Inflammatory macrophage treated with lipopolysaccharide for 1 hour (primary cell): ENCODE measurements at places on chromosomes 3 and 15.

DNA sequence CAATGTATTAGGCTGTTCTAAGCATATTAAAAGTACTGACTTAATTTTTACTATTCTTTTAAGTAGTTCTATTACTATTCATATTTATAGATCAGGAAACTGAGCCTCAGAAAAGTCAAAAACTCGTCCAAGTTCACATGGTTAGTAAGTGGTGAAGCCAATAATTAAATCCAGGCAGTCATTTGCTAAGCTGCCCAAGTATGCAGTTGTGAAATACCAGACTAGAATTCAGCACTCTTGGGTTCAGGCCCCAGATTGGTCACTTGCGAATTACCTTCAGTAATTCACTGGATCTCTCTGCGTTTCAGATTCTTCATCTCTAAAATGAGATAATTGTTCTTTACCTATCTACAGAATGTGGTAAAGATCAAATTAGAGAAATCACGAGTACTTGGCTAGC, 161.9 kb upstream of the CADPS start:
- DNase-seq: no peak

DNA sequence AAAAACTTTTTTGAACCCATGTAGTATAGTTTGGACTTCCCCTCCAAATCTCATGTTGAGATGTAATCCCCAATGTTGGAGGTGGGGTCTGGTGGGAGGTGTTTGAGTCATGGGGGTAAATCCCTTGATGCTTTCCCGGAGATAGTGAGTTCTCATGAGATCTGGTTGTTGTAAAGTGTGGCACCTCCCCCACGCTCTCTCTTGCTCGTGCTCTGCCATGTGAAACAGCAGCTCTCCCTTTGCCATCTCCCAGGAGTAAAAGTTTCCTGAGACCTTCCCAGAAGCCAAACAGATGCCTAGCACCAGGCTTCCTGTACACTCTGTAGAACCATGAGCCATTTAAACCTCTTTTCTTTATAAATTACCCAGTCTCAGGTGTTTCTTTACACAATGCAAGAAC, 16.0 kb upstream of the RNU6-1 start:
- DNase-seq: peak; percentile 47

- DNase-seq: no peak
Measured at GRCh38 chr3:58018892-58019742, 10.9 kb downstream of the FLNB start.

DNA sequence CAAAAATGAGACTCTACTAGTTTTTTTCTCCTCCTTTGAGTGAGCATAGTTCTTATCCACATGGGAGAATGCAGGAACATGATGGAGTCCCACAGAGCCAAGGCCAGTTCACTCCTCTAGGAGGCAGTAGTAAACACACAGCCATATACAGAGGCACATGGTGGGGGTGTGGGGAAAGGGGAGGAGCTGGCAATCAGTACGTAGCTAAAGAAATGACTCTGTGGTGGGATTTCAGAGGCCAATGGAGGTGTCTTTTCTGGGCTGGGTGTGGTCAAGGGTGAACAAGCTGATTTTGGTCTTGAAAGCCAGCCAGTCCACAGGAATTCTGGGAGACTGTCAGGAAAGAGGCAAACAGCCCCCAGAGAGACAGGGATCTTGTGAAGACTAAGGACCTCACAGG, 6.6 kb upstream of the RAB11A start:
- DNase-seq: peak; percentile 84

DNA sequence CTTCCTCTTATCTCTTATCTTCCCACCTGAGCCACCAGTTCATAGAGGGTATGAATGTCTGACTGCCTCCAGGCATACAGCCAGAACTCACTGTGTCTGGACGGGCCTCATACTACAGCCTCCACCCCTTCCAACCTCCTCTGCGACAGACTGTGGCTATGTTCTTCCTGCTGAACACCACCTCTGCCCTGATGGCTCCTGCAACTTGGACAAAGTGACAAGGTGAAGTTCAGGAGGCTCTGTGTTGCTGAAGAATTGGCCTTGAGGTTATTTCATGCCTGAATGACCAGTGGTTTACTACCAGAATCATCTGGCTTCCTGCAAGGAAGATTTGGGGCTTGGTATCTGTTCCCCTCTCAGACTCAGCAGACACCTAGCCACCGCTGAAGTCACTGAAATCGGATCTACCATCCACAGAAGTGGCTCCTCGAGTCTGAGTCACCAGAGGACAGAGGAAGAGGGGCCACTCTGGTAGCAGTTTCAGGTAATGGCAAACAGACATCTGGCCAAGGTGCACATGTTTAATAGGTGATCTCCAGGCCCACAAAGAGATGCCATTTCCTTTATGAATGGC, 14.2 kb upstream of the ULK3 start:
- DNase-seq: no peak

GRCh38 chr3:114884213-114884923, 262.7 kb downstream of the ZBTB20 start:
- no peak for DNase-seq

DNA sequence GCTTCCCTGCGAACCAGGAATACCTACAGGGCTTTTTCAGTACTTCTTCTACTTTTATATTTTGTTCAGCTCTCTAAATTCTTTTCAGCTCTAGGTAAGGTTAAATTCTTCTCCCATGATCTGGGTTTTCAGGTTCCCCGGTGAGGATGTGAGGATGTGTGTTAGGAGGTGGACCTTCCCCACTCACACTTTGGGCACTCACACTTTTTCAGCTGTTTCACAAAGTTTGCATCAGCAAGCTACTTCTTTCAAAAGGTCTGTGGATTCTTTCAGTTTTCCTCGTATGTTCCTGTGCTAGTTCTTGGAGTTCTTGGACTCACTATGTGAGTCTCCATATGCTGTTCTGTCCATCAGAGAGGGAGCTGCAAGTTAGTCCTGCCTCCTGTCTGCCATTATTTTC, 13.9 kb upstream of the OR5K2 start:
- DNase-seq: no peak

GRCh38 chr3:47108546-47108945, 55.4 kb downstream of the SETD2 start:
- no peak for DNase-seq

DNA sequence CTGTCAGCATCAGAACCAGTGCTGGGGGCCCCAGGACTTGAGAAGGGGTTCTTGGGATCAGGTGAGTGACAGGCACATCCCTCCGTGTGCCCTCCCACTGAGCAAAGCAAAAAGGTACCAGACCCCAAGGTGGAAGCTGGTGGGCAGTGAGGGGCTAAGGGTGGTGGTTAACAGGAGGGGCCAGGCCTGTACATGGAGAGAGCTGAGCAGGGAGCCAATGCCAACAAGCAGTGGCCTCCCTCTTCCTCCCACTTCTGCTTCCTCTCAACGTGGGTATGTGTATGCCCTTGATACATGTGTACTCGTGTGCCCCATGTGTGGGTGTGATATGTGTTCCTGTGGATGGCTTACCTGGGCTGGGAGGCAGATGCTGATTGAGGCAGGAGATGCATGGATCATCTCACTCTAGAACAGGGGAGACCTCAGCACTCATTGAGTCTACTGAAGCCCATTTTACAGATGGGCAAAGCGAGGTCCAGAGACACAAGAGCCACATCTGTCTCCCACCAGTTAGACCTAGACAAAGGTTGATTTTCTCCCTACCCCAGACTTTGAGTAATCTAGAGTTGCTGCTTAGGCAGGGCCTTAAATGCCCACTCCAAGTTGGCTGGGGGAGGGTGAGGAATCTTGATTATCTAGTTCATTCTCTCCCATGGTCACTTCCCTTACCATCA, 945 bp downstream of the VIPR1 start:
- no peak for DNase-seq

- DNase-seq: no peak
Measured at GRCh38 chr15:47806008-47806407, 88.7 kb downstream of the SEMA6D start.

DNA sequence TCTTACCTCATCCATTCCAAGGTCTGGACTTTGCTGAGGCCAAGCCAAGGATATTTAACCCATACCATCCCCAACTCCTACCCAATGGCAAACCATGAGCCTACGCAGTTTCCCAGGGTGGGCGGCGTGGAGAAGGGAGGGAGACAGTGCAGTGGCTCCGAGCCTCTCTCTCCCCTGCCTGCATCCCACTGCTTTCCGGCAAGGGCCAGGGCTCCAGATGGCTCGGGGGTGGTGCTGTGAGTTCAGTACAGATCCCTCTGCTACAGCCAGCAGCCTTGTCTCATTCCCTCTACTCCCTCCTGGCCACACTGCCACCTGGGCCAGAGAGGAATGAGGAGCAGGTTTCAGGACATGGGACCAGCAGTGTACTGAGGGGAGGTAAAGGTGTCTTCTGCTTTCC, 44.3 kb upstream of the APEH start:
- DNase-seq: no peak

DNA sequence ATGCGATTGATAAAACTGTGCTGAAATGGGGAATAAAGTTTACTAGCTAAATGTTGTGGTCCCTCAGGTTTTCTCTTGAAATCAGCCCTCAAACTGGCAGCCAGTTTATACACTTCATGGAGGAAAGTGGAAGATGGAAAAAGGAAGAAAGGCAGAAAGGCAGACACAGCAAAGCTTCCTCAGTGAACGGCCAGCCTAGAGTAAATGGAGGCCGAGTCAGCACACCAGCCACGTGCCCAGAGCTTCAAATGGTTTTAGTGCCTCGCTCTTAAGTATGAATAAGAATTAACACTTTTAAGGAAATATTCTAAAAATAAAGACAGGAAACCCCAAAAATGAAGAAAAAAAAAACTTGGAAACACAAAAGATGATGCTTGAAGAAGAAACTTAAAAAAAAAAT, 48.3 kb downstream of the GNB4 start:
- no peak for DNase-seq

DNA sequence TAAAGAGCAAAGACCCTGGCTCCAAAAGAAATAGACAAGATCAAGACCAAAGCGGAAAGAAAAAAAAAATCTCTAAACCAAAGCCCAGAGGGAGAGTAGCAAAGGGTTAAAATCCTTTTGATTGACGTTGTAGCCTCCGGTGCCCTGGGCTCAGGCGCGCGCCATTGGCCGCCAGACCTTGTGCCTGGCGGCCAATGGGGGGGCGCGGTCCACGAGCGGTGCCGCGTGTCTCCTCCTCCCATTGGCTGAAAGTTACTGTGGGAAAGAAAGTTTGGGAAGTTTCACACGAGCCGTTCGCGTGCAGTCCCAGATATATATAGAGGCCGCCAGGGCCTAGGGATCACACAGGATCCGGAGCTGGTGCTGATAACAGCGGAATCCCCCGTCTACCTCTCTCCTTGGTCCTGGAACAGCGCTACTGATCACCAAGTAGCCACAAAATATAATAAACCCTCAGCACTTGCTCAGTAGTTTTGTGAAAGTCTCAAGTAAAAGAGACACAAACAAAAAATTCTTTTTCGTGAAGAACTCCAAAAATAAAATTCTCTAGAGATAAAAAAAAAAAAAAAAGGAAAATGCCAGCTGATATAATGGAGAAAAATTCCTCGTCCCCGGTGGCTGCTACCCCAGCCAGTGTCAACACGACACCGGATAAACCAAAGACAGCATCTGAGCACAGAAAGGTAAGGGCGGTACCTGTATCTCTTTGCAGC, at the start of gene HES1:
Gene HES1, plus strand, starts transcription at position 343 of the 713 bp plus-strand sequence. Its CDS starts 233 bp downstream, at position 576.
- DNase-seq: peak; percentile 76

- DNase-seq: no peak
Measured at GRCh38 chr3:21752749-21753347, 1.8 kb upstream of the ZNF385D start.

- no peak for DNase-seq
Measured at GRCh38 chr15:28179270-28179669, 80.2 kb upstream of the OCA2 start.

DNA sequence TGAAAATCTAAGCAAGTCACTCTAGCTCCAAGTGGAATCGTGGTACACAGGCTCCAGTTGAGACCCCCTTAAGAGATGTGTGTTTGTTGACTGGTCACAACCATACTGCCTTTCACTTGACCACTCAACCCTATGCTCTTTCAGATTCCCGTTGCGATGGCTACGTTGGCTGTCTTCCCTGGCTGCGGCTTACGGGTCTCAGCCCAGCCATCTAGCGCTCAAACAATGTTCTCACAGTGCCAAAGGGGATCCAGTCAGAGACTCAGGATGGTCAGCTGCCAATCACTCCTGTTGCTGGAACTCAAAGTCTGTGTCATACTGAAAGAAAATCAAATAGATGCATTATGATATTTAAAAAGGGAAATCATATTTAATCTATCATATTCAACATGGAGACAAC, 237.6 kb downstream of the ITPR1 start:
- DNase-seq: no peak

DNA sequence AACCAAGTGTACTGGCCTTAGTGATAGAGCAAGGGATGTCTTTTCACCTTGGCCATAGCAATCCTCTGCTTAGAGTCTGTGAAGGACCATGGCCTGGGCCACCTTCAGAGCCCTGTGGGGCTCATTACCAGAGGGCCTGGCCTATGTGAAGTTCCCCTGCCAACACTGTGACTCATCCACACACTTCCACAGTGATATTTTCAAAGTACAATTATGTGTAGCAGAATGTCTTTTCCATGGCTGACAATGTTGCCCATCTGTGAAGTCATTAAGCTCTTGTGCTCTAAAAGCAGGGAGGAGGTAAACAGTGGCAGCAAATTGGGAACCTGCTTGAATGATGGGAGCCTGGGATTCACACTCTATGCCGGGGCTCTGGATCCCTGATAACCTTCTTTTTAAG, 12.2 kb upstream of the CACNA1D start:
- no peak for DNase-seq

DNA sequence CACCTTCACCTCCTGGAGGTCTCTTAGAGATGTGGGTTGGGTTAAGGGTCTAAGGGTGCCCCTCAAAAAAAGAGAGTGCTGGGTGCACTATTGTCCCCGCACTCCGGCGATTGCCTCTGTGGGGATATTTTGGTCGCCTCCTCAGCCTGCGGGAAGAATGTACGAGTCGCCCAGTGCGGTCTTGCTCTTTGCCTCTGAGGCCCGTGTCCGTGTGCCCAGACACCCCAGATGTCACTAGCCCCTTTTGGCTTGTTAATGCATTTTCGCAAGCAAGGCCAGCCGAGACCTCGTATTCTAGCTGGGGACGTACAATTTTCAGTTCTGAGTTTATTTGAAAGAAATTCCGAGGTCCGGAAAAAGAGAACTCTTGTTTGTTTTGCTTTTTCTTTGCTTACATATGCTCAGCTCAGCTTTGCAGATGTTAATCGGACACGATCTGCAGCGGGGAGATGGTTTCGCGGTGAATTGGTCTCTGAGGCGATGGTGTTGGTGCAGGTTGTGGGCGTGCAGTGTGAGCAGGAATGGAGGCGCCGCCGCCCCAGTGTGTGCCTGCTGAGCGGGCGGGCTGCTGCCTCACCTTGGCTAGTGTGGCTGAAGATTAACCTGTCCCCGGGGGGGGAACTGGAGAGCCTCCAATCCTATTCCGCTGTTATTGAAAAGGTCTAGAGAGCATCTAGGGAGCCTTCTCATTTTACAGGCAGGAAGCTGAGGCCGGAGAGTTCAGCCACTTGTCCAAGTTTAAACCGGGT, 1.4 kb downstream of the ST6GAL1 start:
- DNase-seq: no peak

GRCh38 chr3:132643366-132643765, 16.2 kb downstream of the ACAD11 start:
- DNase-seq: no peak

DNA sequence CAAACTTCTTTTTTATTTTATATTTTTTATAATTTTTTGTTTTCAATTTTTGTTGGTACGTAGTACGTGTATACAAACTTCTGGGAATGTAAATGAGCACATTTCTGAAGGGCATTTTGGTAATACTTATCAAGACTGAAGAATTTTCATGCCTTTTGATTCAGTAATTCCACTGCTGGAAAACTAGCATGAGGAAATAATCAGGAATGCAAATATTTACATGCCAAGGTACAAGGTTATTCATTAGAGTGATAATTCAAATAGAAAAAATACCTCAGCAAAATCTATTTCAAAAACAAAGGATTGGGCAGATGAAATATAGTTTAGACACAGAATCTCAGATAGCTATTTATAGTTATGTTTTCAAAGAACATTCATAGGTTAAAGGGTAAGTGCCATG, 128.7 kb downstream of the DMXL2 start:
- no peak for DNase-seq

- no peak for DNase-seq
Measured at GRCh38 chr15:65812916-65813315, 20.8 kb upstream of the DENND4A start.
